ENCODE measurements at places on chromosomes 12 and 14.
A peak's percentile ranks its signal among the peaks of the same experiment; 100 is the strongest.

DNA sequence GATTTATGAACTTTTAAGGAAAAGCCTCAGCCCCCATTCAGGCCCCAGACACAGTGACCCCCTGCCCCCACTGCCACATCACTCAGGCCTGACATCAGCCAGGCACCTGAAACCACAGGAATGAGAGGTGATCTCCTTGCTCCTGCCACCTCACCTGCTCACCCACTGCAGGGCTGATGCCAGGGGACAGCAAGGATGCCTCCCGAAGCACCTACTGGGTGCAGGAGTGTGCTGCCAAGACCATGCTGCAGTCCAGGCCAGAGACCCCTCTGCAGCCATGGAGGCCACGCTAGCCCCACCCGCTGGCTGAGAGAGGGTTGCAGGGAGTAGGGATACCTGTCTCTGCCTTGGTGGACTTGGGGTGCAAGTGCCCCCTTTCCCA is 18.6 kb upstream of the KRT7 start:
- H3K4me3 ChIP-seq = no peak overlapping the region
- no peaks in the 10 kb centered on the region for H3K36me3 ChIP-seq
- H3K4me1 ChIP-seq = no peaks in the 10 kb centered on the region
- peak; percentile 47 for DNase-seq
- H3K27me3 ChIP-seq = no peaks in the 10 kb centered on the region
- H3K27ac ChIP-seq = no peak overlapping the region

DNA sequence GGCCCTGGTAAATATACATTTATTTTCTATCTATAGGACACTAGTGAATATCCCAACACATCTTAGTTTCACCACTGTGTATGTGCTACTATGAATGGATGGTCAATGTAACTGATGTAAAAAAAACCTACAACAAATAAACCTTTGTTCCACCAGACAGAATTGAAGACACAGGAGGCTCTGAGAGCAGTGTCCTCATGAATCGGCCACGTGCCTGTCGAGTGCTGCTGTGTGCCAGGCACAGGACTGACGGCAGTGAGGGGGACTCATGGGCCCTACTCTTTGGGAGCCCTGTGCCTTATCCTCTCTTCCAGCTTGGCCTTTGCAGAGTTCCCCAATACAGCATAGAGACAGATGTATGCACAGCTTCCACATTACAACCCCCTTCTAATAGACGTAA is 18.2 kb downstream of the CINP start:
- H3K27ac ChIP-seq = no peak overlapping the region
- DNase-seq = no peak
- peaks cover 18% of the 10 kb centered on the region for H3K36me3 ChIP-seq
- no peaks in the 10 kb centered on the region for H3K27me3 ChIP-seq

DNA sequence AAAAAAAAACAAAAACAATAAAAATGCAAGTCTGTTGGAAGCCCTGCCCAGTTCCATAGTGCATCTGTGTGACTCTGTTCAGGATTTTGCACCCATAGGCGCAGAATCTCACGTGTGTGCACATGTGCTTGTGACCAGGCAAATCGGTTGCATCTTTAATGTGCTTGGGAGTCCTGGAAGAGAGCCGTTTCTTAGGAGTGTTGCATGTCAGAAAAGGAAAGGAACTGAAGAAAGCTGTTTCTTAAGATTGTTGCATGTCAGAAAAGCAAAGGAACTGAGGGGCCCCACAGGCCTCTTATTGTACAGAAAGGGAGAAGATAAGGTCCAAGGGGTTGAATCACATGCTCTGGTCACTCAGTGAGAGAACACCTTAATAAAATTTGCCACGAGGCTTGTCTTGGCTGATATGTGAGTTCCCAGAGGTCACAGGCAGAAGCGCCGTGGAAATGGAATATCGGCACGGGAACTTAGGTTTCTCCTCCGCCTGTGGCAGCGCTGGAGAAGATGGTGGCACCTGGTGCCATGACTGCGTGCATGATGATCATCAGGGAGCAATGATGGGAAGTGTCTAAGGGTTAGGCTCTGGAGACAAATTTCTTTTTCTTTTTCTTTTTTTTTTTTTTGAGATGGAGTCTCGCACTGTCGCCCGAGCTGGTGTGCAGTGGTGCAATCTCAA is 90.0 kb downstream of the LRRC74A start:
- no peaks in the 10 kb centered on the region for H3K27me3 ChIP-seq
- DNase-seq = no peak
- H3K27ac ChIP-seq = no peak overlapping the region

DNA sequence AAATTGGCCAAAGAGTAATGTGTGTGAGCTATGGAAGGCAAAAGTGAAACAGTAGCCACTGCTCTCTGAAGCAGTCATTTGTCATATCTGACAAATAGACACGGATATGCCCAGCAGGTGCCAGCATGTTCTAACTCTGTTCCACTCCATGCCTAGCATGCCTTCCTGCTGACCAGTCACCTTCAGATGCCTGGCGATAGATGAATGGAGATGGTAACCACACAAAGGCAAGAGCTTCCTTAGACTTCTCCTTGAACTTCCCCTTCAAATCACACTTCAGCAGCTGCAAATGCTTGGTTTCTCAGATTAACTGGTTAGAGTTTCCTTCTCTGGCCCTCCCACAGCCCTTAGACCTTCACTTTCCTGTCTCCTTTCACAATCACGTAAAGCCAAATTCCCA is 429.9 kb downstream of the DAD1 start:
- H3K4me1 ChIP-seq = no peaks in the 10 kb centered on the region
- no peak overlapping the region for H3K4me3 ChIP-seq
- no peaks in the 10 kb centered on the region for H3K36me3 ChIP-seq
- H3K27me3 ChIP-seq = no peaks in the 10 kb centered on the region
- no peak for DNase-seq
- no peak overlapping the region for H3K27ac ChIP-seq

DNA sequence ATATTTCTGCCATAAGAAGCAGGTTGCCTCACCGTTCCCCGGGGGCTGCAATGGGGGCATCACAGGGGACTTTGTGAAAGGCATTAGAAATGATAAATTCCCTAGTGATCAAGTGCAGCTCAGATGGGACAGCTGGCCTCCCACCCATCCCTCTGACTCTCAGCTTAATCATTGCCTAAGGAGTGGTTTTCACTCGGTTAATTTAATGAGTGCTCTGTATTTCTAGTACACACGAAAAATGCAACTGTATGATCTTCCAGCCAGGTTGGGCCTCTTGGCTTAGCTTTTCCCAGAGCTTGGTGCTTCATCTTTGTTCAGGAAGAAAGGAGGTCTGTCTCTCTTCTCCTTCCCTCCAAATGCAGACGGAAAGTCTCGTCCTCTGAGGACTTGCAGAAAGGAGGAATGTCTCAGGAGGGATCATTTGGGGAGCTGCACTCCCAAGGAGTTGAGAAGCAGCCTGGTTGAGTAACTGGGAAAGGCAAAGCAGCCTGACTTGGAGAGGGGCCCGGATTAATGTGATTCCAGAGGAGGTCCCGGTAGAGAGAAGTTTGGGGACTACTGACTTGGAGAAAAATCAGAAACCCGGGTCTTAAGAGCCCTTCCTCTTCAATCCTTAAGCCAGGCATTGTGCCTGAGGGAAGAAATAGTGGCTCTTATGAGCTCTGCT is 7.2 kb downstream of the CD9 start:
- H3K27ac ChIP-seq = no peak overlapping the region
- H3K27me3 ChIP-seq = peaks cover 6% of the 10 kb centered on the region
- no peaks in the 10 kb centered on the region for H3K36me3 ChIP-seq
- no peak for DNase-seq

DNA sequence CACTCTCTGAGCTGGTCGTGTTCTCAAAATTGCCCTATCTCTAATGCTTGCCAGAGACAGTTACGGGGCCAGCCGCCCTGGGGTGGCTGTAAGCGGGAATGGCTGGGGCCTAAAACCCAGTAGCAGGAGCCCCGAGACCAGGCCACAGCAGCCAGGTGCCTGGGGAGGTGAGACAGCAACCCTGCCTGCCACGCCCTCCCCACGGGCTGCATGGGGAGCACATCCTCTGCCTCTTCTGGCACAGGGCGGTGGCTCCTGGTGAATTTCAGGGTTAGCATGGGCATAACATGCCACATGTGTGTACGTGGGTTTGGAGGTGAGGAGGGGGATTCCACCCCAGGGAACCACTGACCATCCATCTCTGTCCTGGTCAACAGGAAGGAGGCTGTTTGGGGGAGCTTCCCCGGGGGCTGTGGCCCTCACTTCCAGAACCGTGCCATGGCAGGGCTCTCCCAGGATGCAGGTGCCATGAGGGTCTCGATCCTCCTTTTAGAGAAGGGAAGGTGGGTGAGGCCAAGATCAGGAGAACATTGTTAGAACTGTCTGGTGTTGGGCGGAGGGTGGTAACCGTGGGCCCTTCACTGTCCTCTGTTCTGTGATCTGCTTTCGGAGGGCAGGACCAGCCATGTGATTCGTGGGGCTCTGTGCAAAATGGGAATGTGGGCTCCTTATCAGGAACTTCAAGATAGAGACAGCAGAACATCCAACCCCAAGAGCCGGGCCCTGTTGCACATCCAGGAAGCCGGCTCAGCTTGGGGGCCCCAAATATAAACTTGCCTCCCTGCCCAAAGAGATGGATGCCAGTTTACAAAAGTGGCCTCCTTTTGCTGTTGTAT is 312.2 kb upstream of the DIO3 start:
- H3K4me1 ChIP-seq = peaks cover 7% of the 10 kb centered on the region
- no peak overlapping the region for H3K27ac ChIP-seq
- no peaks in the 10 kb centered on the region for H3K36me3 ChIP-seq
- no peak for DNase-seq
- H3K4me3 ChIP-seq = no peak overlapping the region

GRCh38 chr12:46371718-46372543 is 642 bp downstream of the SLC38A2 start:
- H3K36me3 ChIP-seq = peaks cover 28% of the 10 kb centered on the region
- peaks cover 52% of the 10 kb centered on the region for H3K4me1 ChIP-seq
- no peaks in the 10 kb centered on the region for H3K27me3 ChIP-seq
- H3K4me3 ChIP-seq = peak overlapping the region; percentile 90
- peak overlapping the region; percentile 92 for H3K27ac ChIP-seq

DNA sequence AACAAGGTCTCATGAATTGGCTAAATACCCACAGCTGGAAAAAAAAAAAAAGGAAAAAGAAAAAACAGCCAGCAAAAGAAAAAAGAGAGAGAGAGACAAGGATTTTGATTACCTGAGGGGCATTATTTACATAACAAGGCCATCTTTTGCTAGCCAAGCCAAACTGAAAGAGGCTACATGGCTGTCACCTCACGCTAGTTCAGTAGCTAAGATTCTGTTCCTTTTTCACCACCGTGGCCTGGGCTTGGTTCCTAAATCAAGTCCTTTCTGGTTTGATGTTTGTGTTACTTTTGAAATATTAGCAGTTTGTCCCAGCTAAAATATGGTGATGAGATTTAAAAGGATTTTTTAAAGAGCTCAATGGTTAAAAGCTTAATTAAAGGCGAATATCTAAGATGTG is 2.0 kb upstream of the SDS start:
- no peak for DNase-seq
- H3K4me1 ChIP-seq = no peaks in the 10 kb centered on the region
- no peak overlapping the region for H3K27ac ChIP-seq
- no peak overlapping the region for H3K4me3 ChIP-seq
- no peaks in the 10 kb centered on the region for H3K36me3 ChIP-seq

DNA sequence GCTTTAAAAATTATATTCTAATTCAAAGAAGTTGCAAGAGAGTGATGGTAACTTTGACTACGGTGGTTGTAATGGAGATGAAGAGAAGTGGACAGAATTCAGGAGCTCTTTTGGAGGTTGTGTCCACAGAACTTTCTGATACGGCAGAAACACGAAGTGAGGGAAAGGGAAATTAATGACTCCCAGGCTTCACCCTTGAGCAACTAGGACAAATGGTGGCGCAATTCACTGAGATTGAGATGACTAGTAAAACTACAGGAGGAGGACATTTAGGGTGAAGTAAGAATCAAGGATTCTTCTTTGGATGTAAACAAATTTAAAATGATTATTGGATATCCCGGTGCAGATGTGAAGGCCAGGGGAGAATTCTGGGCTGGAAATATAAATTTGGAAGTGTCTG is 212.6 kb downstream of the PTPRO start:
- H3K4me1 ChIP-seq = peaks cover 27% of the 10 kb centered on the region
- no peak for DNase-seq
- H3K4me3 ChIP-seq = no peak overlapping the region
- H3K36me3 ChIP-seq = no peaks in the 10 kb centered on the region

Data from CD8-positive, alpha-beta memory T cell (primary cell).